ENCODE measurements at places on chromosomes 3 and 15.

- no peak for DNase-seq
Measured at GRCh38 chr3:197878427-197878826, 71.6 kb upstream of the RPL35A start.

DNA sequence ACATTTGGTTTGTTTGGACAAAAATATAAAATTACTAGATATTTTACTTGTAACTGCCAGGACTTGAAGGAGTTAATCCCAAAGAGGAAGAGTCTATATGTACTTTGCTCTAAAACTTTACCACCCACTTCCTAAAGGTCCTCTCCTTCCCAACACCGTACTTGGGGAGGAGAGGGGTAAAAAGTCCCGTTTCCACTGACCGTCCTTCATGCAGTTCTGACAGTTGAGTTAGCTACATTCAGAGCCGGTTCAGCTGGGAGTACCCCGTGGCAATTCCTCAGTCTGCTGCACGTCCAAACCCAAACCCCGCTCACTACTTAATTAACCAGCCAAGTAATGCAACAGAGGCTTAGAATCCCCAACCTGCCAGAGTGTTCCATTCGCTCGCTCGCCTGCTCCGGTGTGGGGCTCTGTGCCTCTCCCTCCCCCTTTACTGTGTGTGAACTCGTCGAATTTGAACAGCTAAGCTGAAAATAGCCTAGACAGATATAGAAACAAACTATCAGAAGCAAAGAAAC lies 519.7 kb downstream of the FOXP1 start:
- peak; percentile 80 for DNase-seq

DNA sequence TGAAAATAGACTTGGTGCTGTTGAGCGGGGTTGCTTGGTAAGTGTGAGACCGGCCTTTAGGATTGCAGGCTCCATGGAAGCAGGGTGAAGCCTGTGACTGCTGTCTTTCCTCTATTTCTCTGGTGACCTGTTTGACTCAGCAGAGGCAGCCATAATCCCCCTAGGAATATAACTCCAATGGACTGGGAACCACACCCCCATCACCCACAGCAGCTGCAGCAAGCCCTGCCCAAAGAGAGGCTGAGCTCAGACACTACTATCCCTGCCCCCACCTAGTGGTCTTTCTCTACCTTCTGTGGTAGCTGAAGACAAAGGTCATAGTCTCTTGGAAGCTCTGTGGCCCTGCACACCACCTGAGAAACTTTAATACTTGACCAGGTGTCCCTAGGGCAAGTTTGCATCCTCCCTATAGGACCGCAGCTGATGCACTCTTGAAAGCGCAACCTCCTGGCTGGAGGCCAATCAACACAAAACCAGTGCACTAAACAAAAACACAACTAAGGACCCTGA lies 133.6 kb upstream of the MRPL3 start:
- no peak for DNase-seq

- DNase-seq = no peak
Measured at GRCh38 chr15:59764775-59765174, 75.7 kb upstream of the BNIP2 start.

DNA sequence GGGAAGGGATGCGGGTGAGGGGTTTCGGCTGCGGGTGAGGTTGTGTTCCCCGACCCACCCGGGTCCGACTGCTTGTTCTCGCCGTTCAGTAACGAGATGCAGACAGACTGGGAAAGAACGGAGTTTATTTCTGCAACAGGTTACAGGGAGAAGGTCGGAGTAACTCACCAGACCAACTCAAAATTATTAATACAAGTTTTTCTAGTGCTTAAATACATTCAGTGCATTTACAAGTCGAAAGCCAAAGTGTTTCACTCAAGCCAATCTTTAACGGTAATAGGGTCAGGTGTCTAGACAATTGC lies 492 bp upstream of the HIGD1A start:
- DNase-seq = no peak

GRCh38 chr3:126391631-126392030 lies 3.1 kb upstream of the CFAP100 start:
- no peak for DNase-seq

- DNase-seq = no peak
Measured at GRCh38 chr15:60424006-60424405, 26.2 kb upstream of the ANXA2 start.

- DNase-seq = peak; percentile 18
Measured at GRCh38 chr3:16476636-16477035, 36.9 kb downstream of the RFTN1 start.

DNA sequence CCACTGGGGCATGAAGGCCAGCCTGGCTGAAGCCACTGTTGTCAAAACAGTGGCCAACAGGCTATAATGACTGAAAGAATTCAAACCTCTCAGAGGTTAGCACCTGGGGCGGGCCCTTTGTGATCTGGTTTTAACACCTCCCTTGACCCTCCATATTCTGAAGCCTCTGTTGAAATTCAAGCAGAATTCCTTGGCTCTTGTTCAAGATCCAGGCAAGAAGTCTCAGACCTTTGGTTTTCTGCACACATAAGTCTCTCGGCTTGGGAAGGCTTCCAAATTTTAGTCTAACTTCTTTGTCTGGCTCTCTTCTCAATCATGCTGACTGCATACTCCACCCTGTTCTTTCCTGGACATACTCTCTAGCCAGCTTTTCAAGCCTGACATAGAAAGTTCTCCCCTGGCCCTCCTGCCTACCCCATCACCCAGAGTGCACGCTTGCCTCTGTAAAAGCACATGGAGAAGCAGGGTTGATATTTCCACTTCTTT lies 144.5 kb downstream of the PDZRN3 start:
- no peak for DNase-seq

GRCh38 chr3:163664466-163664865 lies 1413.8 kb downstream of the SI start:
- DNase-seq = no peak

- DNase-seq = no peak
Measured at GRCh38 chr15:71800190-71800589, 10.2 kb upstream of the NR2E3 start.

- DNase-seq = no peak
Measured at GRCh38 chr15:48463366-48463880, 132.2 kb downstream of the DUT start.

GRCh38 chr3:13963137-13963886 lies 83.4 kb upstream of the WNT7A start:
- DNase-seq = no peak

DNA sequence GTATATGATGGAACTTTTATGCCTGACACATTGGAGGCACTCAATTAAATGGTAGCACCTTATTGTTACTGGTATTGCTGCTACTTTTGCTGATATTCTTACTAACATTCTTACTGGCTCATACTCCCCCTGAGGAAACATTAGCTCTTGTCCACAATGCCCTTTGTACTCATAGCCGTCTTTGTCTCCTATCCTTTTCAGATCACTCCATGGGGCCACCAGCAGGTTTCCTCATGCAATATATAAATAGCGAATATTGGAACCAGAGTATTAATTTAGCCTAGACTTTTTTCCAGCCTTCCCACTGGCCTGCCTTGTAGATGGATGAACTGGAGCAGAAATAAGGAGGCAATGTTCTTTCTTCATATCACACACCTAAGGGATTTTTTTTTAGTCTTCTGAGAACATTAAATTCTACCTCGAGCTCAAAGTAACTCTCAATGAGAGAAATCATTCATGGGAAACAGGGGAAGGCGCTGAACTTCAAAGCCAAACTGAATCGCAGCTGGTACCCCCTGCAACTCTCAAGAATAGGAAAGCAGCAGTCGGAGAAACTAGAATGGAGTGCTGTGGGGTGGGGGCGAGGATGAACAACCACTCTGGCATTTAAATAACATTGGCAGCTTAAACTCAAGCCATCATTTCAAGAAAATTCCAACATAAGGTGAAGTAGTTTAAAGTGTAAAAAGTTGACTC lies 300.3 kb downstream of the TAFA4 start:
- DNase-seq = no peak

DNA sequence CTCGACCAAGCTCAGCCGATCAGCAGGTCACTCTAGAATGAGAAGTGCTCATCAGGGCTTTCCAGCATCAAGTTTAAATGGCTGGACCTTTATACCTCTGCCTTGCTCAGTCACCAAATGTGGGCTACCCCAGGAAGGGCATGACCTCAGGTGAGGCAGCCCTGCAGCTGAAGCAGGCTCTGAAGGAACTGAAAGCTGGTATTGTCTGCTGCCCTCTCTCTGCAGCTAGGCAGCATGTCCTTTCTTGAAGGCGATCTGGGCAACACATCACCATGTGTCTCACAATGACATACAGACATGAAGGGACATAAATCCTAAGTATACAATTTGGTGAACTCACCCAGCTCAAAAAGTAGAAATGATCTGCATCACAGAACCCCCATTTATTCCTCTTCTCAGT lies 38.7 kb upstream of the ARID3B start:
- DNase-seq = no peak

GRCh38 chr3:50369012-50369670 lies 9.8 kb upstream of the TMEM115 start:
- no peak for DNase-seq

DNA sequence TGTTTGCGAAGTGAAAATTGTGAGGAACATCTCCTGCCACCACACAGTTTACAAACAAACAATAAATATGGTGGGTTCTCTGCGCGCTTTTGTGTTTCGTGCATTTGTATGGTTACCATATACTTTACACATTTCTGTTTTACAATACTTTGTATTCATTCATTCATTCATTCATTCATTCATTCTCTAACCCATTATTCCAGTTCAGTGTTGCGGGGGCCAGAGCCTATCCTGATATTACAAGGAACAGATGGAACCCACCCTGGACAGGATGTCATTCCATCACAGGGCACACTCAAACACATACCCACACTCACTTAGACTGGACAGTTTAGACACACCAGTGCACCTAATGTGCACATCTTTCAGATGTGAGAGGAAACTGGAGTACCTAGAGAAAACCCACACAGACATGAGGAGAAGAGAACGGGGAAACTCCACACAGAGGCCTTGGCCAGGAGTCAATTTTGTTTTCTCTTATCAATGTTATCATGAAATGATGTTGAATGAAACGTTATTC lies 160.5 kb downstream of the FNDC3B start:
- no peak for DNase-seq

- DNase-seq = no peak
Measured at GRCh38 chr15:79197285-79197684, 85.2 kb upstream of the ANKRD34C start.

- no peak for DNase-seq
Measured at GRCh38 chr15:60528530-60528929, 49.6 kb upstream of the ICE2 start.

DNA sequence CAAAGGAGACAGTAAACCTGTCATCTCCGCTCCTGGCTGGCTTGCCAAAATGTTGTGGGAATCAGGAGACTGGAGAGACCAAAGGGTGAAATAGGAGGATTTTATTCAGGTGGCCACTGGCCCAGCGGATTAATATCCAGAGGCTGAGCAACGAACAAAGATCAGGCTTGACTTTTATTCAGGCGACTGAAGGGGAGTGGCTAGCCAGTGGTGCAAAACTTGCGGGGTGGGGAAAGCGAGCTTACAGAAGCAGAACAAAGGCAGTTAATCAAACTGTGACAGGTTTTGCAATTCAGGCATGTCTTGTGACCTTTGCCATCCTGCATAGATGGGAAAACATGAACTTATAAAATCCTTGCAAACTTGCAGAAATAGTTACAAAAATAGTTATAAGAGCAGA lies 19.8 kb upstream of the ACAD9 start:
- peak; percentile 35 for DNase-seq

GRCh38 chr15:36186376-36186775 lies 393.1 kb upstream of the CDIN1 start:
- DNase-seq = peak; percentile 11

DNA sequence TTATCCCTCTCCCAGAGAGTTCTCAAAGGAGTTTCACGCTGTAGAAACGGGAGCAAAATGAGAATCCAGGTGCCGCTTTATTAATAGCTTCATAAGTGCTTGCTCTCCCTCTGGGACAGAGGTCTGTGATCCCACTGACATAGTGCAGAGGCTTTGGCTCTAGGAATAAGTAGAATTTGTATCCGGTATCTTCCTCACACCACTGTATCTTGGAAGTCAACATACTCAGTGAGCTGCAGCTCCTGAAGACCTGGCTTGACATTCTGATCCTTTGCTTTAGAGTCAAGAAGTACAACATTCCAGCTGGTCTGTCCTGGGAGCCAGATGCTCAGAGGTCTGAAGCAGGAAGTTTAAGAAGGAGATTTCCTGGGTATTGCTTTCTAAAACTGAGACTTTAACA lies 323.0 kb downstream of the LPP start:
- DNase-seq = no peak

DNA sequence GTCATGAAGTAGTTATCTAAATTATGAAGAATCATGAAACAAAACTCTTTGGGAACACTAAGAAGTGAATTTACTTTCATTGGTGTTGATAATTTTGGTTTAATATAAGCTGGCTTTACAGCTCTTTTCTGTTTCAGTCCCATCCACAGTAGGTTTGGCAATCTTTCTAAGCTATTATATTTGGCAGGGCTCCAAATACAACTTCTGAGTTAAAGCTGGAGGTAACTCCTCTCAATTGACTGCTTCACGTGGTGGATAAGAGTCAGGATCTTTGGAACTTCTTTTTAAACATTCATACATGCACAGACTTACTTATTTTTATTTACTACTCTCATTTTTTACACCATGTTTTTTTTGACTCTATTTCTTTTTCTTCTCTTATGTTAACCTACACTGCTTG lies 106.5 kb upstream of the EPHA3 start:
- no peak for DNase-seq

DNA sequence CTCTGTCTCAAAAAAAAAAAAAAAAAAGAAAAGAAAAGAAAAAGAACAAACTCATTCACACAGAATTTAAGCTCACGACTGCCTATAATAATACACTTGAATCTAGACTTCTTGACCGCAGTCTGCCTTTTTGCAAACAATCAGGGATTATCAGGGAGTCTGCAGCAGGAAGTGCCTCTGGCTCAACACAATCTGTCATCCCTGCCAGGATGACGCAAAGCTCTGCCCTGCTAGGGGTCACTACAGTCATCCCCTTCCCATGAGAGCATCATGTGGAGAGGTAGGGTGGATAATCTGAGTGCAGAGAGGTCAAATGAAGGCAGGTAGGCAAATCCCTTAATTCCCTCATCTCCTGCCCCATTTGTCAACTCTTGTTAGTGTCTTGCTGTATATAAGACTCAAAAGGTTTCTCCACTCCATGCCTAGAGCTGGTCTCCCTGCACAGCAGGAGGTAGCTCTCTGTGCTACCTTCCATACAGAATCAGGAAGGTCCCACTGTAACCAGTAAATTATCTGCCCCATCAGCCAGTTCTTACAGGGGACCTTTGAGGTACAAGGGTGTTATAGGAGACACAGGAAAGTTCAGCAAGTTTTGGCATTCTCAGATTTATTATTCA lies 4.2 kb downstream of the UBAP1L start:
- peak; percentile 61 for DNase-seq

- DNase-seq = peak; percentile 50
Measured at GRCh38 chr3:16026753-16027152, 147.7 kb upstream of the GALNT15 start.

Data from HT1080 (cell line).